T follicular helper cell (primary cell): ENCODE measurements at places on chromosomes 2 and 18.

DNA sequence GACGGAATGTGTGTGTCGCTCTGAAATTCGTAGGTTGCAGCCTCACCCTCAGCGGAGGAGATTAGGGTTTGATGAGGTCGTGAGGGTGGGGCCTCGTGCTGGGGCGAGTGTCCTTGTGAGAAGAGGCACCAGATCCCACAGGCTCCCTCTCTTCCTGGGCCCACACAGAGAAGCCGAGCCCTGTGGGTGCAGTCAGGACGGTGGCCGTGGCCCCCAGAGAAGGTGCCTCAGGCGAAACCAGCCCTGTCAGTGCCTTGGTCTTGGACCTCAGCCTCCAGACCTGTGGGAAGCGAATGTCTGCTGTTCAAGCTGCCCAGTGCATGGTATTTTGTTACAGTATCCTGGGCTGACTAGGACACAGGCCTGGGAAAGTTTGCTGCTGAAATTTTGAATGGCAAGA is 108.0 kb upstream of the ALKAL2 start:
- no peak for DNase-seq

- no peak for DNase-seq
Observed at GRCh38 chr18:10776493-10776892, 250.7 kb downstream of the NAPG start.

DNA sequence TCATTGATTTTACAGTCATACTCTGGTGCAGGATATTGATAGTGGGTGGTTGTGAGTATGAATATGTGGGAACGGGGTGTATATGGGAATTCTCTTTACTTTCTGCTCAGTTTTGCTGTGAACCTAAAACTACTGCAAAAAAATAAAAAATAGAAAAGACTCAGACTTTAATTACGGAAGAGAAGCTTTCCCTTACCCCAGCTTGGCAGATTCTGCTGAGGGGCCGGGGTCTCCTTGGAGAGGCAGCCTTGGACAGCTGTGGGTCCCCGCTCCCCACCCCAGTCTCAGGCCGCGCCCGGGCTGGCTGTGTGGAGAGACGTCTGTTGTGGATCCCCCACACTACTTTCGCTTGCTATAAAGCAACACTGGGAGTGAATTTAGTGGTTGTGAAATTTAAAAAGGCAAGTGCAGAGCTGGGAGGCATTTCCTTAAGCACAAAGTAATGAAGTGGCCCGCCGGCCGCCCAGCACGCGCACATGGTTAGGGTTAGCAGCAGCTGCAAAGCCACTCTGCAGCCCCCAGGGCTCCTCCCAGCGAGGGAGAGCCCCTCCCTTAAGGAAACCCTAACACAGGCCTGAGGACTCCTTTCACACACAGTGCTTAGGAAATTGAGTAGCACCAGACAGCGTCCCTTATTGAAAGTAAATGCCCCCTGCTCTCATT is 102.4 kb downstream of the DDX1 start:
- DNase-seq: no peak

DNA sequence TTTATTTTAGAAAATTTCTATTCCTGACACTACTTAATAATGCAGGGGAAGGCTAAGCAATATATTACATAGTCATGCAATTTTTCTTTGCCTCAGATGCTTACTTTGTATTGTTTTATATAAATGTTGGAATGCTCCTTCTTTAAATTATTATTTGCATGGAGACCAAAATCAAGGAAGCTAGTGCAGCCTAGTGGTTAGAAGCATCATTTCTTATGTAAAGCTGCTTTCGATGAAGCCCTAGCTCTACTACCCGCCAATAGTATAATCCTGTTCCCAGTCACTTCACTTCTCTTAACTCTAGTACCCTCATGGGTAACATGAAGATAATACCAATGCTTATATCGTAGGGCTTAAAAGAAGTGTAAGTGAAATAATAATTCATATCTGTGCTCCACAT is 198.9 kb downstream of the LRATD1 start:
- no peak for DNase-seq

- DNase-seq: no peak
Observed at GRCh38 chr2:76749858-76750257, 772.3 kb downstream of the LRRTM4 start.

- DNase-seq: no peak
Observed at GRCh38 chr2:57296795-57297517, 749.6 kb upstream of the VRK2 start.

DNA sequence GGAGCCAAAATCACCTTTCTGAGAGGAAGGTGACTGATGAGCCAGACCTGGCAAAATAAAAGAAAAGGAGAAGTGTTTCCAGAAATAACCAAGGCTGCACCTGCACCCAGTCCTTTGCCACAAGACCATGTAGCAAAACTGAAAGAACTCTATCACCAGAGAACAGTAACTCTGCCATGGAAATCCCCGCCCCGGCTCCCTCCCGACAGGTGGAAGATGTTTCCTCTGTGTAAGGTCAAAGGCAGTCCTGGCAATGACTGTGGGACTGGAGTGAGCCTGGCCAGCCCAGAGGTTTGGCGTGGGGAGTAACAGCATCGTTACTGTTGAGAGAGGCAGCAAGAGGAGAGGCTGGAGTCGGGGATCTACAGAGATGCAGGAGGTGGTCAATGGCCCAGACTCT is 42.3 kb downstream of the SPRED2 start:
- DNase-seq: no peak

GRCh38 chr2:81050580-81051095 is 746.1 kb upstream of the LRRTM1 start:
- no peak for DNase-seq

GRCh38 chr2:189631849-189632248 is 29.4 kb upstream of the ASNSD1 start:
- DNase-seq: no peak

GRCh38 chr2:99775585-99775984 is 285.8 kb upstream of the REV1 start:
- DNase-seq: no peak

GRCh38 chr2:226875438-226876225 is 39.8 kb downstream of the RHBDD1 start:
- DNase-seq: no peak

DNA sequence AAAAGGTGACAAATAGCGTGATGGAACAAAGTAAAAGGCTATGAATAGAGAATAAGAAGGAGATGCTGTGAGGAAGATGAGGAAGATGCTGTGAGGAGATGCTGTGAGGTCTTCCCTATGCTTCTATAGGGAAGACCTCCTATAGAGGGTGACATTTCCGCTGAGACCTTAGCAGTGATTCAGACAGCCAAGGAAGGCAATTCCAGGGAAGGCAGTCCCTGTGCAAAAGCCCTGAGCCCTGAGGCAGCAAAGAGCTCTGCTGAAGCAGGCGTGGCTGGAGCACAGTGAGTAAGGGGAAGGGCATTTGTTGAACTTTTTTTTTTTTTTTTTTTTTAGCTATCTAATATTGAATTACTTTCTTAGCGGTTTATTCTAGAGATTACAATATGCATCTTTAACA is 142.7 kb upstream of the FOSL2 start:
- DNase-seq: no peak

DNA sequence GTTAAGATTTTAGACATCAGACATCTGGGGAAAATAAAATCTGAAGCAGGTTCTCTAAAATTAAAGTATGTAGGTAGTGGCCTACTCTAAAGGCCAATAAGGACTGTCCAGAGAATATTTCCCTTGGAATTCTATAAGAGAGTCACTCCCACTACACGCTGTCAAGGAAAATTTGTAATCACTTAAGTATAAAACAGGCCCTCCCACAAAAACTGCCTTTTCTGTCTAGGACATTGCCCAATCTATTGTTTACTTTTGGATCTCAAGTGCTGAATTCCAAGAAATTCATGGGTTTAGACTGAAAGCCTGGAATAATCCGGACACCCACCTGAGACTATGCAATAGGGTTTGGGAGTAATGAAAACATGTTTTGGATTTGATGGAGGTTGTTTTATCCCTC is 1.7 kb upstream of the SRBD1 start:
- DNase-seq: no peak

DNA sequence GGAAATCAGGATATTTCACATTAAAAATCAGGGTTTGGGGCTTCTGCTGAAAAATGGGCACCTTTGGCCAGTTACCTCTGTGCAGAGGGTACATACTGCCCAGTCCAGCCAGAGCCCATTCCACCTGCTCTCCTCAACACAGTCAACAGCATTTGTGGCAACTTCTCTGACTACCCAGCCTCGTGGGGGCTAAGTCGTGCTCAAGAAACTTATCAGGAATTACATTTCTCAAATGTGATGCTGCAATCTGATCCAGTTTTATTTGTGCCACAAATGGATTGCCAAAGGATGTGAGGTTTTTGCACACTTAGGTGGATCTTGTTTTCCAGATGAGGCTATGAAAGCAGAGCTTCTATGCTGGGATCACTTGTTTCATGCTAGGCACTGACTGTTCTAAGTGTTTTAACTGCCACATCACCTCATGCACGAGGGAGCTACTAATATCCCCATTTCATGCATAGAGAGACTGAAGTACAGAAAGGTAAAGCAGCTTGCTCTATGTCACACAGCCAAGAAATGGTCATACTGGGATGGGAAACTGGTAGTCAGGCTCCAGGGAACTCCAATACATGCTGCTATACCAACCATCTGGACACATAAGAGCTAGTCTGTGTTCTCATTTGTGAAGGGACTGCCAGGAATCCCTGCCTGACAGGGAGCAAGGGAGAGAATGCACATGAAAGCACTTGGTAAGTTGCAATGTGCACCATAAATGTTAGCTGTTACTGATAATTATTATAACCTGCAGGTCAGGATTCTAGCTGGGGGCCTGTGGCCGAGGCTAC is 89.0 kb upstream of the HK2 start:
- no peak for DNase-seq

- DNase-seq: no peak
Observed at GRCh38 chr18:75185460-75185859, 23.5 kb downstream of the PTGR3 start.

DNA sequence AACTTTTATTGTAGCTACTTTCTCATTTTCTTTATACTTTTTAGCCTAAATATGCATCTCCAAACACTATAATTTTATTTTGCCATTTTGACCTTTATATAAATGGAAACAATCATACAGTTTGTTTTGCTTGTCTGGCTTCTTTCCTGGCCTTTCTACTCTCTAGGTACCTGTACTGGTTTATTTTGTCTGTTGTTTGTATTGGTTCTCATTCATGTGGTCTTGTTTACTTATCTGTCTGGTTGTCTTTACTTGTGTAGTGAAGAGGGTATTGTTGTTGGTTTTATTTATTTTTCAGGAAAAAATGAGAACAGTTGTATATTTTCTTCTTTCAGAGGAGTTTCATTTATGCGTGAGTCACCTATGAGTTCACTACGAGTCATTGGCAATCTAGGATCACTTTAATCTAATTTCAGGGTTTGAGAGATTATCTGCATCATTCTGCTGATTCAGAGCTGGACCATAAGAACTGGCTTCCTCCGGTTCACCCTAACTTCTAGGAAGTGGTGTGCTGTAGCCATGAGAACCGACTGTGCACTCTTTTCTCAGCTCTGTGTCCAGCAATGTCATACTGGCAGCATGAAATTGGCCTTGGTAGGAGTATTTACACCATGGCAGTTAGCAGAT is 33.1 kb upstream of the HDAC4 start:
- no peak for DNase-seq

DNA sequence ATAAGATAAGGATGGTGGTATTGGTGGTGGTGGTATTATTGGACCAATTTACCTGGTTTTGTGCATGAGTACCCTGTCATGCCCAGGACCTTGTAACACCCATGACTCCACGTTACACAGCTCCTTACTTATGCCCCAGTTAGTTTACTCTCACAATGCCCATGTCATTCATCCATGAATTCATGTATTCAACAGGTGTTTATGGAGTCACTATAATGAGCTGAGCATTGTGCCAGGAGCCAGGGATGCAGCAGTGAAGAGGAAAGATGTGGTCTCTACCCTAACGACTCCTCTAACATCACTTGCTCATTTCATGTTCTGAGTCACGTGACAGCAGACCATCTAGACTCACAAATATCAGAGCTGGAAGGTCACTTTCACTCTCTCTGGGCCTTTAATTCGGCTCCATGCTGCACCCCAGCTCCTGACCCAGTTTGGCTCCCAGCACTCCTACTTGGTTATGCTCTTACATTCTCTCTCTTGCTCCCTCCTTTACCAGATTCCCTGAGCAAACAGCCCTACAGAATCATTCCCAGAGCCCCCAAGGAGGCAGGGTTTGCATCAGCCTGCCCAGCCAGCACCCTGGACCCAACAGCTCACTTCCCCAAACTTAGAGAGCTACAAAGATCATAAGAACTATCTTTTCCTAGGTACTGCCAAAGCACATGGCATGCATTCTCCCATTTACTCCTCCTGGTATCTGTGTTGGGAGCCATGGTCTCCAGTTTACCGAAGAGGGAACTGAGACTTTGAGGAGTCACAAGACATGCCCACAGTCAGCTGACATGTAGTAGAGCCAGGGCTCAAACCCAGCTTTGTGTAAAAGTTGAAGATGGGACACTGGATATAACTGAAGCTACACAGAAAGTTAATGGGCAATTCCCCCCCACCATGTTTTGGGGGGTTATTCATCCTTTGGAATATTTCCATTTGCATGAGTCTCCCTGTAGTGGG is 449.9 kb downstream of the LRATD1 start:
- DNase-seq: no peak

DNA sequence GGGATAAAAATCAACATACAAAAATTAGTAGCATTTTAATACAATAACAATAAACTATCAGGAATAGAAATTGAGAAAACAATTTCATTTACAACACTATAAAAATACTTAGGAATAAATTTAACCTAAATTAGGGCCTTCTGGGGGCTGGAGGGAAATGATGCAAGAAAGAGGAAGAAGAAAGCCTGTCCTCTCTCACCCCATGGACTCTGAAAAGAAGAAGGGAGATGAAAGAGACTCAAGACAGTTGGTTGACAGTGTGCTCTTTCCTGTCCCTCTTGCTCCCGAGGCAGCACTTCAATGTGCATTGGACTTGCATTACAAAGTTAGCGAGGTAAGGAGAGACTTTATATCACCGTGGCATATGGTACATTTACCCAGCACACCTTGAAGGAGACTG is 88.5 kb downstream of the VAPA start:
- no peak for DNase-seq

- DNase-seq: no peak
Observed at GRCh38 chr2:128511731-128512378, 193.2 kb upstream of the HS6ST1 start.

GRCh38 chr2:162063899-162064298 is 10.1 kb downstream of the DPP4 start:
- no peak for DNase-seq

- DNase-seq: no peak
Observed at GRCh38 chr2:117555965-117556364, 258.5 kb upstream of the DDX18 start.

- DNase-seq: no peak
Observed at GRCh38 chr18:23143815-23144261, 8.6 kb downstream of the CABLES1 start.

GRCh38 chr18:1383465-1383864 is 478.8 kb downstream of the ADCYAP1 start:
- DNase-seq: no peak
